ENCODE measurements at places on chromosomes 16 and 17.

DNA sequence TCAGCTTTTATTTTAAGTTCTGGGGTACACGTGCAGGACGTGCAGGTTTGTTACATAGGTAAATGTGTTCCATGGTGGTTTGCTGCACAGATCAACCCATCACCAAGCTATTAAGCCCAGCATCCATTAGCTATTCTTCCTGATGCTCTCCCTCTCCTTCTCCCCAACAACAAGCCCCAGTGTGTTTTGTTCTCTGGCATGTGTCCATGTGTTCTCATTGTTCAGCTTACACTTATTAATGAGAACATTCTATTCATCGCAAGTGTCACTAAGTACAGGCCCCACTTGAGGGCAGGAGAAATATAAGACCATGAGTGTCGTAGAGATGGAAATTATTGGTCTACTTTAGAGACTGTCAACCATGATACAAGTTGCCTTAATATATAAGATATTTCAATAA, 615.1 kb downstream of the CDH8 start:
- DNase-seq: no peak

DNA sequence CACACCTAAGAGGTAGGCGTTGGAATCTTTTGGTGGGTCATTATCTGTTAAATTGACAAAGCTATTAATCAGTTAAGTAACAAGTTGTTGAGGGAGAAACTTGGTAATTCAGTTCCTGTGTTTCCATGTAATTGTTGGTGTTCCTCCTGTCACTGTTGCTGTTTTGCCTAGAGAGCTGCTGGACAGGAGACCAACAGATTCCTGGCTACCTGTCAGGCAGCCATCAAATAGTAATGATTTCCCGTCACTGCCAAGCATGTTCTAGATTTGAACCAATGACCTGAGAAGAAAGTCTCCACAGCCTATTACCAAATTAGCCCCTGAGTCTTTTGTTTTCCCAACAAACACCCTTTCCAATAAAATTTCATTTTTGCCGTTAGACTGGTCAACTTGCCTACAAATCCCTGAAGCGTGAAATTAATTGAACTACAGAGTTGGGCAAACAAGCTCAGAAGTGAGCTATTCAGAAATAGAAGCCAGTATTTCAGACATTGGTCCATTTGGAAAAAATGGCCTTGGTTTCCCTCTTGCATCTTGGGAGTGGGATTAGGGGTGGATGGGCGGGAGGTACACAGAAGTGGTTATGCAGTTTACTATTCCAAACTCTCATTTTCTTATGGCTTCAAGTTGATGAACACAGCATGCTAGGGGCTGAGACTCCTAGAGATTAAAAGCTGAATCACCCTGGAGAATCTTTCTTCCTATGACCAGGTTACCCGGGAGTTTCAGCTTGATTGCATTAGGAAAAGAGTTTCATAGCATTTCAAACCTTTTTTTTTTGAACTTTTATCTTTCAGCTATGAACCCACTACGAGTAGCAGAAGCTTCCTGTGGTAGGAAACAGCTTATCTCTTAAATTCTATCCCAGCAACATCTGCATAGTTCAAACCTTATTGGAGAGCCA, 262.8 kb upstream of the MAF start:
- no peak for DNase-seq

DNA sequence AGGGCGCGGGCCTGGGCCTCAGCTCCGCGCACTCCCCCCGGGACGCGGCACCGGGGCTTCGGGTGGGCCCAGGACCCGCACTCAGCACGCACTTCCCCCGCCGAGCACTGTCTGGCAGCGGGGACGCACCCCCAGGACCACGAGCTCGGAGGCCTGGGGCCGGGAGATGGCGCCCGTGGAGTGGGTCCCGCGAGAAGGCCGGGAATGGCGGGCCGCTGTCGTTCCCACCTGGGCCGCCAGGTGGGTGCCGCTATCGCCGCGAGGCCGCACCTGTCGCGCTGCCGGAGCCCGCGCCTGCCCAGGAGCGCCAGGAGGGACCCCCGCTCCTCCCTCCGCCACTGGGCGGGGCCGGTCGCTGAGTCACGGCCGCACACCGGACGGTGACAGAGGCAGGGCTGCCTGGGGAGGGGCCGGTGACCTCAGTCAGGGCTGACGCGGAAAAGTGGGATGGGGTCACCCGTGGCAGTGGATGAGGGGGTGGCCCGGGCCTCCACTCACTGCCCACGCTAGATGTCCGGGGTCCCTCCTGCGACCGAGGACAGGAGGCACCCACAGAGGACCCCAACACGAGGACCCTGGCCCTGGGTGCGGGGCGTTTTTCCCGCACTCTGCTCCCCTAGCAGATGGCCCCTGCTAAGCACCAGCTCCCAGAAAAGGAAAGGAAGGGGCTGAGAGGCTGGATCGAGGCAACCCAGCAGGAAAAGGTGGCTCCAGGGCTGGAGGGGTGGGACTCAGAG, 6.9 kb upstream of the ACTG1 start:
- no peak for DNase-seq

GRCh38 chr17:9169116-9169515, 147.8 kb downstream of the NTN1 start:
- DNase-seq: no peak

DNA sequence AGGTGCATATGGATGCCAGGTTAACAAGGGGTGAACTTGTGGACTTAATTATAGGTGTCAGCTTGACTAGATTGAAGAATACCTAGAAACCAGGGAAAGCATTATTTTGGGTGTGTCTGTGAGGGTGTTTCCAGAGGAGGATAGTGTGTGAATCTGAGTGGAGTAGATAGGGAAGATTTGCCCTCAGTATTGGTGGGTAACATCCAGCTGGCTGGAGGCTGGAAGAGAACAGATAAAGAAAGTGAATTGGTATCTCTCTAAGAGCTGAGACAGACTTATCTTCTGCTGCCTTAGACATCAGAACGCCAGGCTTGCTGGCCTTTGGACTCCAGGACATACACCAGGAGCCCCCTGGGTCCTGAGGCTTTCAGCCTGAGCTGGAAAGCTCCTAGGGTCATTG, 75.2 kb downstream of the CDRT15 start:
- DNase-seq: no peak

GRCh38 chr16:31224092-31224955, 7.4 kb upstream of the PYDC1 start:
- no peak for DNase-seq

- no peak for DNase-seq
These were observed 9.3 kb downstream of the YWHAE start for GRCh38 chr17:1390432-1391367.

- DNase-seq: no peak
These were observed 567 bp downstream of the TMEM97 start for GRCh38 chr17:28319598-28319935.

DNA sequence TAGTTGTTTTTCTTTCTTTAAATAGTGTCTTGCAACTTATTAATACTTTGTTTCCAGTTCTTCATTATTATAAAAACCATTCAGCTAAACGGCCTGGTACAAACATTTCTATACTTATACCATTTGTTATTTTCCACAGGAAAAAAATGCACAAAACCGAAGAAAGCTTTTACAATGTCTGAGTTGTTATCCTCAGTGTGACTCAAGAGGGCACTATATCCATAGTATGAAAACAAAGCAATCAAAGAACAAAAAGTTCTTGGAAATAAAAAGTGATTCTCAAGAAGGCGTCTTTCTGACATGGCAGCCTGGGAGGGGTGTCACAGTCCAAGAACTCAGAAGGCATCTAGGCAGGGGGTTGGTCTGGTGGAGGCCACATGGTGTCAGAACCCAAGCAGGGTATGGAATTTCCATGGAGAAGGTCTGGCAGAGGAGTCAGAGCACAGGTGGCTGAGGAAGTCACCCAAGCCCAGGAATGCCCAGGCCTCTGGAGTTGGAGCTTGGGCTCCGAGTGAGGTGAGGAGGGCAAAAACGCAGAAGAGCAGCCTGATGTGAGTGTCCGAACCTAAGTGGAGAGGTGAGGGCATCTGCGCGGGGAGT, 70.9 kb upstream of the ATP2A3 start:
- DNase-seq: no peak

DNA sequence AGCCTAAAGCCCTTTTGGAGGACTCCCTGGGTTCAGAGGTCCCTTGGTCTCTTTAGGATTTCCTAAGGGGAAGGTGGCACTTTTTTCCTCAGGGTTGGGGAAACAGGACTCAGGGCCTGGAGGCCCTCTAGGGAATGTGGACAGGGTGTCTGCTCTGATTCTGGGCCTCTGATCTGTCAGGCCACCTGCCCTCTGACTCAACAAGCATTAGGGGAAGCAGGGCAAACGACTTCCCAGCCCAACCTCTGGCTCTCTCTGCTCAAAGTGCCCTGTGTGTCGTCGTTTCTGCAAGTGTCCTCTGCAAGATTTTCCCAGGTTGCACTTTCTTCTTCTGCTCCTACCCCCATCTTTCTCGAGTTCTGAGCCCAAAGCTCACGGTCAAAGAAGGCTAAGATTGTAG, 6.6 kb upstream of the IGFBP4 start:
- DNase-seq: no peak

GRCh38 chr17:47649972-47650524, 329 bp downstream of the KPNB1 start:
- peak; percentile 28 for DNase-seq

DNA sequence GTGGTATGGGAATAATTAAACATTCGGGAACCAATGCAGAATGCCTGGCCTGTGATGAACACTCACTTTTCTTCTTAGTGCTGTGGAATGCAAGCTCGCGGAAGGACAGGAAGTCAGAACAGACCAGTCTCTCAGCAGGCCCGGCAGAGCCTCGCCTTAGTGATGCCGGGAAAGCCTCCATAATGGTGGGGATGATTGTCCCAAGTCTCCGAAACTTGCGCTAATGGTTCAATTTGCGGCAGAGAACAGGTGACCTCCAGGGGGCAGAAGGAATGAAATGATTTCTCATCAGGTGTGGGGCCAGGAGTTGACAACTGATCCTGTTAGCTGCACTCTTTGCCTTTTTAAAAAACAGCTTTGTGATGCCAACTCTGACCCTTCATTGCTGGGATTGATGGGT, 170.6 kb downstream of the GSG1L start:
- DNase-seq: no peak

DNA sequence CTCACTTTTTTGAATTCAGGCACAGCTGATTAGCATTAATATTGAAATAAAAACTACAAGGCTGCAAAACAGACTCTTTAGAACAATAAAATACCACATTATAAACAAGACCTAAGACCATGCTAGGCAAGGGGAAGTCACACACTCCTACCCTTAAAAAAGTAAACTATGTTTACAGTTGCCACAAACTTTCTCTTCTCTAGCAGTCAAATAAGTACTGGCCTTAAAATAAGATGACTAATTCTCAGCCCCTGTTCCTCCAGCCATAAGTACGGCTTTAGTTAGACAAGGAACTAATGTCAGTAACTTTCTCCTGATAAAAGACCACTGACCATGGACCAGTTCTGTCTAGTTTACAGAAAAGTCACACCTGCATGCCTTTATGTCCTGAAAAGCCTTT, 19.5 kb upstream of the CPHXL start:
- no peak for DNase-seq

GRCh38 chr16:85623250-85623649, 10.1 kb downstream of the GSE1 start:
- DNase-seq: no peak

DNA sequence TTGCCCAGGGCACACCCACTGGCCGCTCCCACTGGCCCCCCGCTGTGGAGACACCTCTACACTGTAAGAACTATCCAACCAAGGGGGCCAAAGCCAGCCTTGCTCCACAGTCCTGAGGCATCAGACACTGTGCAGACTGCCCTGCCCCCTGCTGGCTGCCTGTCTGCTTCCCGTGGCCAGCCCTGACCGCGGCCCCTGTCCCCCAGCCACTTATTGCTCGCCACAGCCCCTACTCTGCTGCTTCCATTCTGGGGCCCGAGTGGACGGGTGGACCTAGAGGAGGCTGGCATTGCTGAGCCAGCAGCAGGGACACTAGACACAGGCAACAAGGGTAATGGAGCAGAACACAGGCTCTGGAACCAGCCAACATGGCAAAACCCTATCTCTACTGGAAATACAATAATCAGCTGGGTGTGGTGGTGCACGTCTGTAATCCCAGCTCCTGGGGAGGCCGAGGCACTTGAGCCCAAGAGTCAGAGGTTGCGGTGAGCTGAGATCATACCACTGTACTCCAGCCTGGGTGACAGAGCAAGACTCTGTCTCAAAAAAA, 19.7 kb upstream of the LRRC37A3 start:
- no peak for DNase-seq

- DNase-seq: no peak
These were observed 68.1 kb downstream of the SEC14L1 start for GRCh38 chr17:77208856-77209255.

- no peak for DNase-seq
These were observed 525 bp downstream of the JPT1 start for GRCh38 chr17:75153780-75154194.

GRCh38 chr17:79792341-79792871, 4.5 kb downstream of the CBX8 start:
- no peak for DNase-seq

- DNase-seq: peak; percentile 25
These were observed 141.0 kb upstream of the CIBAR2 start for GRCh38 chr16:85253084-85253941.

DNA sequence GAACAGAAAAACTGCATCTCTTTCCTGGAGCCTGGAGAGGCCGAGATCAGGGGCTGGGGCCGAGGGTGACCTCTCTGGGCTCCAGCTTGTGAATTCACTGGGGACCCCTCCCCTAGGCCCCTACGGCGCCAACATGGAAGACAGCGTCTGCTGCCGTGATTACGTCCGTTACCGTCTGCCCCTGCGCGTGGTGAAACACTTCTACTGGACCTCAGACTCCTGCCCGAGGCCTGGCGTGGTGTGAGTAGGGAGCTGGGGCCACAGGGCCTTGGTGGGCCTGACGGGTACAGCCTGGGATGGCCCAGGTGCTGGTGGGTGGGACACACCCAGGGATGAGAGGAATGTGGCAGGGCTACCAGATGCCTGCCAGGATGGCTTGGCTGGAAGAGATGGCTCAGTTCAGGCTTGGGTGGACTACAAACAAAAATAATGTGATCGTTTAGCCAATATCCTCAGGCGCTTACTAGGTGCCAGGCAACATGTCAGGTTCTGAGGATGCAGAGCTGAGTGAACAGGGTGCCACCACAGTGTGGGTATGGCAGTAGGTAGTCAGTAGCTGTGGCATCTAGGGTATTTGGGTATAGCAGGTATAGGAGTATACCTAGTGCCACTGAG, 1.8 kb downstream of the CCL22 start:
- DNase-seq: no peak

GRCh38 chr16:1775846-1776671, 3.1 kb upstream of the MRPS34 start:
- DNase-seq: no peak
